ENCODE measurements at places on chromosomes 4 and X.

GRCh38 chr4:3290889-3291321, 1.9 kb upstream of the RGS12 start:
- no peak for DNase-seq

GRCh38 chr4:74667944-74668343, 126.4 kb downstream of the BTC start:
- no peak for DNase-seq

DNA sequence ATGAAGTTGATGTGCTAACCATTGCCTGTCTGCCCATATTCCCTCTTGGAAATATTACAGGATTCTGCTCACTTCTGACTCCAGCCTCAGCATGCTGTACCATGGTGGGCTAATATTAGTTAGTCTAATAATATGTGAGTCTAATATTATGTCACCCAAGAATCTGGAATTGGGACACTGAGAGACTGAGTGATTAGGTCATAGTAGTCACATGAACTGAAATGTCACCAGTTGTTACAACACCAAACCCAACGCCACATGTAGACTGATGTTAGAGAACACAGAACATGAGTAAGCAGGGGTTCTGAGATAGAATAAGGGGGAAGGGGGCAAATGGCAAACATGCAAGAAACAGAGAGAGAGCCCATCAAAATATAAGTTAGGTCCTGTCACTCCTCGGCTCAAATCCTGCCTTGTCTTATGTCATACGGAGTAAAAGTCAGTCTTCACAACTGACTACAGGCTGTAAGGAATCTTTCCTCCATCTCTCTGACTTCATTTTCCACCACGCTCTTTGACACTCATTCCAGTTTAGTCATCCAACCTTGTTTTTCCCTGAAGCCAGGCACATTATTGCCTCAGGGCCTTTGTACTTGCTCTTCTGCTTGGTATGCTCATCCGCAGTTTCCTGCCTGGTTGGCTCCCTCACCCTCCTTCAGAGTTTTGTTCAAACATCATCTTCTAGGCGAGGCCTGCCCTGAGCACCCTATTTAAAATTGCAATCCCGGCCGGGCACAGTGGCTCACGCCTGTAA, 9.6 kb upstream of the SLAIN2 start:
- DNase-seq = no peak

GRCh38 chrX:103367502-103367901, 8.8 kb upstream of the BEX3 start:
- no peak for DNase-seq

DNA sequence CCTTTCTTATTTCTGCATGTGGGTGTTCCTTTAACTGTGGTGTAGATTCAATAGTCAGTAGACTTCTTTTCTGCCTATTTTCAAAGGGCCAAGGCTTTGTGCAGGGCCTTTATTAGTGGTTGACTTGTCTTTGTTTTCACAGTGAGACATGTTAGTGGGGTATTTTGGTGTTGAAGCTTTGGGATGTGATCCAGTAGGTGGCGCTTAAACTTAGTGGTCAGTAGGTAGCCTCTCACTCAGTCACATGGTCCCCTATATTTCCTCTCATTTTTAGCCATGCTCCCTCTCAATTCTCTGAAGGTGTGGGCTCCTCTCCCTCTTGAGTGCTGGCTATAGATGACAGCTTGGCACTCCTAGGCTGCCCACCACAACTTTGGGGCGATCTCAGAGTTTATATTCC, 23.4 kb upstream of the SLC10A7 start:
- DNase-seq = no peak

GRCh38 chr4:169253113-169253671, 17.6 kb downstream of the SH3RF1 start:
- DNase-seq = no peak

DNA sequence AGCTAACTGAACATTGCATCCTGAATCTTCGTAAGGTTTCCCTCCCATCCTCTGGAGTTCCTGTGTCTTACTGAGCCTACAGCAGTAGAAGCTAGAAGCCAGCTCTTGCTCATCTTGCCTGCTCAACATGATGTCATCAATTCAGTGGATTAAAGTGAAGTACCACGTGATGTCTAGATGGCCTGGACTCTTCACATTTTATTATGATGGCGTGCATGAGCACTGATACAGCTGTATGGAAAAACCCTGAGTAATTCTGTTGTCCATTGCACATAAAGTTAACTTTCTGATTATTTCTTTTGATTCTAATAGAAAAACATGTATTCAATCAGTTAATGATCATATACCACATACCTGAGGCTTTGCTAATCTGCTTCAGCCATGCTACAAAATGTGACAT, 2387.7 kb upstream of the TENM3 start:
- DNase-seq = no peak

- no peak for DNase-seq
These were observed 81.6 kb downstream of the FBXO8 start for GRCh38 chr4:174201871-174202270.

- DNase-seq = no peak
These were observed 26.6 kb upstream of the AMELX start for GRCh38 chrX:11266573-11267003.

- DNase-seq = no peak
These were observed 33.0 kb downstream of the SNCA start for GRCh38 chr4:89803915-89804314.

DNA sequence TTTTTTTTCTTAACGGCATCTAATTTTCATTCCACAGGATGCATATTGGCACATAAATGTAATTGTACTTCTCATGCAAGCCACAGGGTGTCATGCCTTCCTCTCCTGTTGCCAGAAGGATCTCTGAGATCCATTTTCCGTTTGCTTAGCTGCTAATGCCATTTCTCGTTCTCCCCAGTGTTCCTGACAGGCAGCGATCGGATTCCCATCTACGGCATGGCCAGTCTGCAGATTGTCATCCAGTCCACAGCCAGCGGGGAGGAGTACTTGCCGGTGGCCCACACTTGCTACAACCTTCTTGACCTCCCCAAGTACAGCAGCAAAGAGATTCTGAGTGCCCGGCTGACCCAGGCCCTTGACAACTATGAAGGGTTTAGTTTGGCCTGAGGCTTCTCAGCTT, 8.9 kb upstream of the NAP1L5 start:
- no peak for DNase-seq

GRCh38 chr4:24644983-24645764, 60.8 kb upstream of the DHX15 start:
- no peak for DNase-seq

- DNase-seq = no peak
These were observed 111.6 kb upstream of the C1GALT1C1 start for GRCh38 chrX:120741452-120741851.

- no peak for DNase-seq
These were observed 7.8 kb upstream of the PPARGC1A start for GRCh38 chr4:23897564-23898109.

All from T-helper 22 cell (primary cell).